Fibroblast of the aortic adventitia (primary cell): ENCODE measurements at places on chromosomes 5 and 9. TPM values are rescaled to one million over a fixed set of nuclear protein-coding genes. Genes with fewer than 3 reads are reported as not detected.
A peak's percentile ranks its signal among the peaks of the same experiment; 100 is the strongest.

DNA sequence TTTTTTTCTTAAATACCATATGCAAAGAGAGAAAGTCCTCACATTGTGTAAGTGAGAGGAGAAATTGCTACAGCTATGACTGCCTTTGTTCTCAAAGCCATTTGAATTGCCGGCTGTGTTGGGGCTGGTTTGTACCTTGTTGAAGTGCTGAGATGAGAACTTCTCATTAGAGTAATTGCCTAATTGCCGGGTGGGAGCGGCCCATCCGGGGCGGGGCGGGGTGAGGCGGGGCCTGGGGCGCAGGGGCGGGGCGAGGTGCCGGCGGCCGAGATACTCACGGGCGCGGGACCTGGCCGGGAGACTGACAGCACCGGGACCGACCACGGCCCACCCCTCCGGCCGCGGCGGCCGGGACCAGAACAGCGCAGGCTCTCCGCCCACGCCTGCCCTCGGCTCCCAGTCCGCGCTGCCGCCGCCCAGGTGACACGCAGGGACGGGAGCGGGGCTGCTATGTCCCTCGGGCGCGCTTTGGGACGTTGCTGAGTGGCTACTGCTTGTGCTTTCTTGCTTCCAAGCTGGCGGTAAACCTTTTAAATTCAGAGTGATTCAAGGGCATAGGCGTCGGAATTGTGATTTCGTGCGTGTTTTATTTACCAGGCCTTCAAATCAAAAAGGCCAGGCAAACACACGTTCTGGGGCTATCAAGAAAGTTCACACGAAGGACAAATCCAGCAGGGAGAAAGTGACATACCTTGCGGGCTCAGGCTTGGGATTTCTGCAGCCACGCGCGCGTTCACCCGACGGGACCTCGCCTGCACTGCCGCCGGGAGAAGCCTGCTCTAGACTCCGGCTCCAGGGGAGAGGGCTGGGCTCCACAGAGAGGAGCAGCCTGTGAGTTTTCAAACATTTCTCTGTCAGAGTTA, 269.1 kb downstream of the FANCC start:
- peak; percentile 44 for DNase-seq

DNA sequence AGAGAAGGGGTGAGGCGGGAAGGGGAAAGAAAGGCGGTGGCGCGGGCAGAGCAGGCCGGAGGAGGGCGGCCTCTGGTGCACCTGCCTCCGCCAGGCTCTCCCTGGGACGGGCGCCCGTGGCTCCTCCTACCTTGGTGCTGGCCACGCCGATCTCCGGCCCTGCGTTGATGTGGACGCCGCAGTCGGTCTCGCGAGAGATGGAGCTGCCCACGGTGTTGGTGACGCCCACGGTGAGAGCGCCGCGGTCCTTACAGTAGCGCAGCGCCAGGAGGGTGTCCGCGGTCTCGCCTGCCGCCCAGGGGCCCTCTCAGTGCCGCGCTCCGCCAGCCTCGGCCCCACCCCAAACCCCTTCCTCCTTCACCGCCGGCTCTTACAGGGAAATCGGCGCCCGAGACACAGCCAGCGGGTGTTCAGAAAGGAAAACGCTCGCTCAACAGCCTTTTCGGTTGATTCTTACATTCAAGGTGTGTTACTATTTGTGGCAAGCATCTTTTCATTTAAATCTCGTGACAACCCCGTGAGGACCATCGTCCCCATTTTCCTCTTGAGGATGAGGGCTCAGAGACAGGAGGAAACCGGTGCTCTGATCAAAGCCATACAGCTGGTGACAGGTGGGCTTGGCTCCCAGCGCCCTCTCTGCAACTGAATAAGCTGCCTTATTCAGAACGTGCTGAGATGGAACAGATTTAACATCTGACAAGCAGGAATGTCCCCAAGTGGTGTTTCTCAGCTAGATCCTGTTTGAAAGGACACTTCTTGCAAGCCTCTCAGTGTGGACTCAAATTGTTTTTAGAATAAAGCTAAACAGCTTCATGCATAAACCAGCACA, 22.0 kb upstream of the MAPK9 start:
- no peak for DNase-seq

DNA sequence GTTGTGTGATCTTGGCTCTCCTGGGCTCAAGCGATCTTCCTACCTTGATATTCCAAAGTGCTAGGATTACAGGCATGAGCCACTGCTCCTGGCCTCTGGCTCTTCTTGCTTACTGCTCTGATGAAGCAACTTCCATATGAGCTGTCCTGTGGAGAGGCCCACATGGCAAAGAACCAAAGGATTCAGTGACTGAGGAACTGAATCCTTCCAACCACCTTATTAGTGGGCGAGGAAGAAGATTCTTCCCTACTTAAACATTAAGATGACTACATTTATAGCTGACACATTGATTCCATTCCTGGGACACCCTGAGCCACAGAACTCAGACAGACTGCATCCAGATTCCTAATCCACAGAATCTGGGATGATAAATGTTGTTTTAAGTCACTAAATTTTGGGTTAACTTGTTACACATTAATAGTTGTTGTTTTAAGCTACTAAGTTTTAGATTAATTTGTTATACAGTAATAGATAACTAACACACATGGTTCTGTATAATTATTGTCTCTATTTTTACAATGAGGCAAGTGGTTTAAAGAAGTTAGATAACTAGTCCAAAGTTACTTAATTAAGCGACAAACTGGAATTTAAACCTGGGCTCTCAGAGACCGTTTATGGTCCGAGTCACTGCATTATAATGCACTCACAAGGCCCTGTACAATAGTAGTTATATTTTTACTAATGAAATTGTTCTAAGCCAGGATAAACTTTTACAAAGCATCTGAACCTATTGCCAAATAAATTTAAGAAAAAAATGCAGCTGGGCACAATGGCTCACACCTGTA, 16.7 kb upstream of the SLCO4C1 start:
- peak; percentile 4 for DNase-seq

- peak; percentile 86 for DNase-seq
Observed at GRCh38 chr5:132259069-132259851, 1.8 kb downstream of the PDLIM4 start.

DNA sequence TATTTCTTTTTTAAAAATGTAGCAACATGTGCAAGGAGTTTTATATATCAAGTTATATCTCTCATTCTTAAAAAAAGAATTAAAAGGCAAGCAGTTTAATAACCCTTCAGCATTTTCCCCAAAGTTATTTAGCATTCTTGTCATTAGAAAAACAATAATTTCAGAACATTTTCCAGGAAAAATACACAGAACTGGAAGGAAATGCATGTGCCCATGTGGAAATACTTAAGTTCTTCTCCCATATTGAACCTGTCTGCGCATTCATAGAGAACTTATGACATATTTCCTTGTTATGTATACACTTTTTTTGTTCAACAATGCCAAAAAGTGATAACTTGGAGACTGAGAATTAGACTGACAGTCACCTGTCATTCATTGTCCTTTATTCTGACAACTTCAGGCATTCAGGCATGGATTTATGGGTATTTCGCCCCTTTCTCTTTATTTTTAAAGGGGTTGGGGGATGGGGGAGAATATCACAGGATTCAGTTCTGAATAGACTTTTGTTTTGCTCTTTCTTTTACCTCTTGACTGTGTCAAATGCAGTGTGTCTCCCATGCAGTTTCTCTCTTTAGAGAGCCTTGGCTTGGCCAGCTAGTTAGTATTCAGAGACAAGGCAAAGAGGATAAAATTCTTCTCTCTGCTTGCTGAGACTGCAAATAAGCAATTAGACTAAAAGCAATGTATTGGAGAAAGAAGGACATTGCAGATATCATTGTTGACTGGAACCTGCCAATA, 701.0 kb downstream of the NR2F1-AS1 start:
- DNase-seq, result no peak

DNA sequence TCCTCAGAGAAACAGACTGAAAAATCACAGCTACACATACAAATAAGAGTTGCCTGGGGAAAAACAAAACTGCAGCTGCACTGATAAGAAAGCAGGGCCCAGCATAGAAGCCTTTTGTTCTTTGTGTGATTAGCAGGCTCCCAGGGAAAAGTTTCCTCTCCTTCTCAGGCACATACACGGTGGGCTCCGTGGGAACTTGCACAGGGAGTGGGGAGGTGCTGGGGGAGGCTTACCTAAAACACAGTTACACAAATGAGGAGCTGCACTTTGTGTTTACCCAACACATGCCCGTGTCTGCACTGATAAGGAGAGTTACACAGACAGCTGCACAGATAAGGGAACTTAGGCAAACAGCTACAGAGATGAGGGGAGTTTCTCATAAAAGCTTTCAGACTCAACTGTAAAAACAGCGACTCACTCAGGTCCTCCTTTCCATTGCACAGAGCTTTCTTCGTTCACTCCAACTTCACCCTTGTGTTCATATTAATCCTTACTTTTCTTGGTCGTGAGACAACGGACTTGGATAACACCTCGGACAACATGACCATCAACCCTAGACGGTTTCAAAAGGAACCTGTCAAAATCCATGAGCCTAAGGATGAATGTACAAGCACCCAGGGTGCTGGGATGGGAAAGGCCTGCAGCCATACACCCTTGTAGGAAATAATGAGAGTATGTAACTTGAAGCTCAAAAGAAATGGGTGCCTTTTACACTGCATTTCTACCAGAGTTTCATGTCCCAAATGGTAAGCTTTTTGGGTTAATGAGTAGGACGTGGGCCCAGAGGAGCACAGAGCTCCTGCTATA, 50.8 kb downstream of the SERINC5 start:
- DNase-seq, result peak; percentile 60

HTR1A gene
- total RNA-seq, result not detected in 2 replicates

PHF24 gene
- total RNA-seq, result under 0.01 and 0.16 TPM in 2 replicates

SLC36A3 gene
- not detected in 2 replicates for total RNA-seq
